ENCODE measurements at places on chromosomes 13 and 19.

DNA sequence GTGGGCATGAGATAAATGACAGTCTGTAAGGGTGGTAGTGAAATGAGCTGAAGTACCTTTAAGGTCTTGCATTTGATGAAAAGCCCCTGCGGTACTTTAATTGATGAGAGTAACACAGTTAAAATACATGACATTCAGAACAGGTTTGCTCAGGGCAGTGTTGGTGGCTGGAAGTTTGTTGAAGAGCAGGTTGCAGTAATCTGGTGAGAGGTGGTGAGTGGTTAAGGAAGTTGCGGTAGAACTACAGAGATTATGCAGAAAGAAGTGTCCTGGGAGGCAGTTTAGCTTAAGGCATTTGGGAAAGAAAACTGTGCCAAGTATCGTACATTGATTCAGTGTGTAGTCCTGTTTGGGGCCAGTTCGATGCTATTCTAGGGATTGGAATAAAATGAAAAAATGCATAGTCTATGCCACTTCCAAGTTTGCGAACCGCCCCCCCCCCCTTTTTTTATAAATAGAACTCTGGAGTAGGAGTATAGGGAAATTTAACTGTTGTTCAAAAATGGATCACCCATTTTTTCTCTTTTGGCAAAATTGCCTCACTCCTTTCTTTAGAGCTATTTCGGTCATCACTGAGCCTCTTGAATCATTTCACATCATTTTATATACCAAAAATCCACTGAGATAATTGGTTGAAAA is 42.7 kb downstream of the SLAIN1 start:
- no peak for DNase-seq

GRCh38 chr13:37100731-37101130 is 4.7 kb downstream of the CSNK1A1L start:
- no peak for DNase-seq

GRCh38 chr19:21094347-21095025 is 12.5 kb downstream of the ZNF714 start:
- DNase-seq: no peak

GRCh38 chr19:19579533-19580361 is 38.7 kb downstream of the PBX4 start:
- no peak for DNase-seq

DNA sequence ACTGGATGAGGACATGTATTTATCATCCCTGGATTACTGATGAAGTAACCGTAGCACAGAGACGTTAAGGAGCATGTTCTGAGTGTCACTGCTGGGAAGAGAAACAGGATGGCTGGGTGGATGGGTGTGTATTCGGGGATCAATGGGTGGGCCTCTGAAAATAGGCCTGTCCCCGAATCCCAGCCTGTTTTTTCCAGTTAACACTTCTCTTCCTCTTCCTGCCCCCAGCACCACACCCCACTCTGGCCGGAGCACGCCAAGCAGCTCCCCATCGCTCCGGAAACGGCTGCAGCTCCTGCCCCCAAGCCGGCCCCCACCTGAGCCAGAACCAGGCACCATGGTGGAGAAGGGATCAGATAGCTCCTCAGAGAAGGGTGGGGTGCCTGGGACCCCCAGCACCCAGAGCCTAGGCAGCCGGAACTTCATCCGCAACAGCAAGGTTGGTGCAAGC is 8.8 kb downstream of the GRAMD1A start:
- no peak for DNase-seq

DNA sequence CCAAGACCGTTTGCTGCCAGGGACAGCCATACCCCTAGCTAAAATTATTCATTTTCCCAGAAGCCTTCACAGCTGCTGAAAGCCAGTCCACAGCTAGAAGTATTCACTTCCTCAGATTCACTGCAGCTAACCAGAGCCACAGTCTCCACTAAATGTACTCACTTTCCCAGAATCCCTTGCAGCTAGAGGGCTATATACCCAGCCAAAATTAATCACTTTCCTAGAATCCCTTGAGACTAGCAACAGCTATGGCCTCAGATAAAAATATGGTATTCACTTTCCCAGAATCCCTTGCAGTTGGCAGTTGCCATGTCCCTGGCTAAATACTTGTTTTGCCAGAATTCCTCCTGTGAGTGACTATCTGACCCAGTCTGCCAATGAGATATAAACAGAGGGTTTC is 13.8 kb upstream of the MEIS3 start:
- DNase-seq: no peak

GRCh38 chr19:18253716-18254115 is 20.5 kb downstream of the IQCN start:
- no peak for DNase-seq

- DNase-seq: no peak
Observed at GRCh38 chr19:14002571-14003250, 3.4 kb downstream of the RFX1 start.

DNA sequence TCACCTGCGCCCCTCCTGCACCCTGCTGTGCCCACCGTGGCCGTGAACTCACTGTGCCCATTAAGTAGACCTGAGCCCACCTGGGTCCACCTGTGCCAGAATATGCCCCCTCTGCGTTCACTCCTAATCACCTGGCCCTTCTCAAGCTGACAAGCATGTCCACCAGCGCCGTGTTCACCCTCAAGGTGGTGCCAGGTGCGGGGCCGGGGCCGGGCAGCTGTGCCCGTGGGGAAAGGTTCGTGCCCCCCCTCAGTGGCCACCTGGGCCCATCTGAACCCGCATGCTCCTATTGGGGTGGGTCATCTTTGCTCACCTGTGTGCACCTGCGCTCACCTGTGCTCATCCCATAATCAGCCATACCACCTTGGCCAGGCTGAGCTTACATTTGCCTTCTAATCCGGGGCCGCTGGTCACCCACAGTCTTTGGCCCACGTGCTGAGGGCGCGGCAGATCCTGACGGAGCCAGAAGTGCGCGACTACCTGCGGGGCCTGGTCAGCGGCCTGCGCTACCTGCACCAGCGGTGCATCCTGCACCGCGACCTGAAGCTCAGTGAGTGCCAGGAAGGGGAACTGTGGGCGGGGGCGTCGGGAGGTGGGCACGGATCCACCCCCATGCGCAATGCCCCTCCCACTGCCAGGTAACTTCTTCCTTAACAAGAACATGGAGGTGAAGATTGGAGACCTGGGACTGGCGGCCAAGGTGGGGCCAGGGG is 2.3 kb downstream of the PLK5 start:
- no peak for DNase-seq

GRCh38 chr19:28377077-28377476 is 835.9 kb downstream of the UQCRFS1 start:
- DNase-seq: no peak

DNA sequence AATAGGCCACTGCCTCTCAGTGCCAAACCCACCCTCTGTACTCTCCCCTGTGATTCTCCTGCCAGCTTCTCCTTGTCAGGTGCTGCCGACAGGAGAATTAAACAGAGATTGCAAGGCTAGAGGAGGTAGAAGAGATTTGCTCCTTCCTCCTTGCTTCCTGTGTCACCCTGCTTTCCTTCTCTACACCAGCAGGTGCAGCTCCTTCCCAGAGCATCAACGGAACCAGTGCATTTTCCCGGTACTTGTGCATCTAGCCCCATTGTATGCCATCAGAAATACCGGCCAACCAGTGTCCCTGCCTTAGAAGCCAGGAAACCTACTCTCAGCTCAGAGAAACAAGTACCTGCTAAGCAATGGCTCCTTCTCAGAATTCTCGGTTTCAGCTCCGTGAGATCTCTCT is 253.2 kb downstream of the SUCLA2 start:
- DNase-seq: no peak

GRCh38 chr13:59408738-59409137 is 755.0 kb downstream of the DIAPH3 start:
- DNase-seq: no peak

DNA sequence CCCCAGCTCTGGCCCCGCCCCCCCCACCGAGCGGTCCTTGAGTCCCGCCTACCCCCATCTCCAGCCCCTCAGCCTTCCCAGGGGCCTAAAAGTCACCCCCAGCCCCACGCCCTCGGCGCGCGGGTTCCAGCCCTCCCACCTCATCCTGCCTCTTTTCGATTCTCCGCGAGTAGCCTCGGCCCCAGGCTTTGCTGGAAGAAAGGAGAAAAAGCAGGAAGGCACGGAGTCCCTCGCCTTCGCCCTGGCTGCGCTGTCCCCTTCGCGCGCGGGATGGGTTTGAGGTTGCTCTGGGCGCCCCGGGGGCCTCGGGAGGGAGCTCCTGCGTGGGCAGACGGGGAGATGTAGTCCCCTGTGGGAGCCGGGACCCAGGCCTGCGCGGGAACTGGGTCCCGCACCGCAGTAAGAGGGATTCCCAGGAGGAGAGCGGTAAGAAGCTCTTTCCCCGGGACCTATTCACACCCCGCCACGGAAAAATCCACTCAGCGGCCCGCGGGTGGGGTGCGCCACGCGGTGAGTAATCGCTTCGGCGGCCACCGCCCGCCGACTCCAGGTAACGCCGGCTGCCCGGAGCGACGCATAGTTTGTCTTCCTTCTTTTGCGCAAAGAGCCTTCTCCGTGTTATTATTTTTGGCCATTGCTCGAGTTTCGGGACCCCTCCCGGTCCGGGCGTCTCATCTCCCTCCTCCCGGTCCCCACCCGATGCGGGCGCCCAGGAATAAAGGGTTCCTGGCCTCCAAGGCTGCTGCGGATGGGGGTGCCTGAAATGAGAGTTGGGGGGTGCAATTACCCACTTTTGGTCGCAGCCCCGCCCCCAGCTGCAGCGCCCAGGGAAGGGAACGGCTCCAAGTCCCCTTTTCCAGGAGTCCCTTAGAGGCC is 865 bp upstream of the CRLF1 start:
- no peak for DNase-seq

DNA sequence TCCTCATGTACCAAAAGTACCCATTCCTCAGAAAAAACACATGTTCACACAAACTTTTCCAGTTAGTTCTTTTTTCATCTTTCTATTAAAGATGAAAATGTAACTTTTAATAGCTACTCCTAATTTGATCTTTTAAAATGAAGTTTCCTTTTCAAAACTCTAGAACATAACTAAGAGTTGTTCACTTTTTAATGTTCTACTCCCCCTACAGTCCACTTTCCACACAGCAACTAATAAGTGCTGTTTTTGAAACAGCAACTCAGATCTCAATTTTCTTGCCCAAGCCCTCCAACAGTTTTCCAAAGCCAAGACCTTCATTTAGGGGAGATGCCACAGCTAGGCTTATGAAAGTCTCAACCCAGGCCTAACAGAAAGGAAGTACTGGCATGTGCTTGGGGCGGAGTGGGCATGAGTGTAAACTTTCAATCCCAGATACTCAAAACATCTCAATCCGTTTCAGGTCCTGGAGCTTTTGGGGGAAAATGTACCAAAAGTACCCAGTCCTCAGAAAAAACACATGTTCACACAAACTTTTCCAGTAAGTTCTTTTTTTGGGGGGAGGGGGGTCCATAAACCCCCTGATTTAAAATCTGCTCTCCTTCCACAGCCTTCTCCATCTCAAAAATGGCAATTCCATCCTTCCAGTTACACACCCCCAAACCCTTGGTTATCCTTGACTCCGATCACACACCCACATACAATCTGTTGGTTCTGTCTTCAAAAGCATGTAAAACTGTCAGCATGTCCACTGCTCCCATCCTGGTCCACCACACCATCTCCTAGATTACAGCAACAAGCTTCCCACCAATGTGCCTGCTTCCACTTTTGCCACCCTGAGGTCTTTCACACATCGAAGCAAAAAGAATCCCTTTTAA is 2.0 kb downstream of the FBL start:
- no peak for DNase-seq

- no peak for DNase-seq
Observed at GRCh38 chr19:39681416-39681815, 22.9 kb upstream of the LGALS14 start.

DNA sequence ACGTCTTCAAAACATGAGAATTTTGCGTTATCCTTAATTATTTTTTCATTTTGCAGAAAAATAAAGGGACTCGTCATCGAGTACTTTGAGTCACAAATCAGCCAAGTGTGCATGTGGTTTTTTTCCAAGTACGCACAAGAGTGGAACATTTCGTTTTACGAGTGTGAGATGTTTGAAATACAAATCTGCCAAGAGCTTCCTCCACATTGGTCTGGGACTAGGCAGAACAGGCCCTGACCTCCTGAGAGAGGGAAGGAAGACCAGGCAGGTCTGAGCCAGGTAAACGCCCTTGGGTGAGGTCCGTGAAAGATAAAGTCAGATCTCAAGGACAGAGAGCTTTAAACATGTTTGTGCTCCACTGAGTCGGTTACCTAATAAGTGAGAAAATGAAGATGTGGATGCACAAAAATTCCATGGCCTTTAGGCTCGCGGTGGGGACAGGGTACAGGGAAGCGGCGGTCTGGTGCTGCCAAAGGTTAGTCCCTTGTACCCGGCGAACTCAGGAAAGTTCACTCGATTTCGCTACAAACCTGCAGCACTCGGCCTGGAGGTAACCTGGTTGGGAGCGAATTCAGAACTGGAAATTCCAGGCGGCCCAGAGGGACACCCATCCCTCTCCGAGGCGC is 473 bp upstream of the ITM2B start:
- no peak for DNase-seq

DNA sequence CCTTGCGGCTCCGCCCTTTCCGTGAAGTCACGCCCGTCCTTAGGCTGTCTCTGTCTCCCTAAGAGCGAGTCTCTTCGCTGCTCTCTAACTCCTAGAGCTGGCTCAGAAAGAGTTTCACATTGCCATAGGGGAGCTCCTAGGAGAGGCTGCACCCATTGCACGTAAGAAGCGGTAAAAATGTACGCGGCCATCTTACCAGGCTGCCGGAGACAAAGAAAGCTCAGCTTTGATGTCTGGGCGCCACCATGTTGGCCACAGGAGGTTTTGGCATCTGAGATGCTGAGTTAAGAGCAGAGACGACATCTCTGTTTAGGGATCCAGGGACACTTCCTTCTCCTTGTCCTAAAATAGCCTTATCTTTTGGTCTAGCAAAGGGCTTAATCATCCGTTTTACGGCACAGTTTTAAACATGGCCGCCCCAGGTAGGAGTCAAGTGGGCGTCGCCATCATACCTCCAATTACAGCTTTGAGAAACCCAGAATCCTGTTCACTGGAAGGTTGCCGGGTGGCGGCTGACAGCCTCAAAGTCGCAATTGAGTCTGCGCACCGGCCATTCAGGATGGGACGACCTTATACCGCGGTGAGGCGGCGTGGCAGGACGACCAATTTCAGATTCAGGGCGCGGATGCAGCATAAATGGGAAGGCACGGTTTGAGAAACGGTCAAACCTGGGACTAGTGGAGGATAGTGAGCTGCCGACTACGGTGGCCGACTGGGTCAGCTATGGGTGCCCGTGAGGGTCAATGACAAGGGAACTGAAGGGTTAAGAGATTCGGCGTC is at the start of gene ZNF793:
TSS of gene ZNF793 (plus strand) at position 553 of the 780 bp plus-strand sequence. CDS start 16,501 bp downstream, outside the sequence.
- no peak for DNase-seq

DNA sequence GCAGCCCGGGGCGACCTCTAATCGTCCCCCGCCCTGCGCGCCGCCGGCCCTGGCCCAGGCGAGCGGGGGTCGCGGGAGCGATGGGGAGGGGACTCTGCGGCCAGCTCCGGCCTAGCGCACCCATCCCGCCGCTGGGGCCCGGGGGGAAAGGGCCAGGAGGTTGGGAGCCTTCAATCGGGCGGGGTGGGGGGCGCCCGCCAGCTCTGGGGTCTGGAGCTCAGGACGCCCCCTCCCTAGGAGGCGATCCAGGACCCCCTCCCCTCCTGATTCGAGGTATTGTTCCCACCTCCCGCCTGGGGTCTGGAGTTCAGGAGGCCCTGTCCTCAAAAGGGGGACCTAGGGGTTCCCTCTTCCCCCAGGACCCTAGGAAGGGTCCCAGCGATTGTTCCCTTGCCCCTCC is 430 bp downstream of the ZNF358 start:
- DNase-seq: no peak
